Epithelial cell of proximal tubule (primary cell): ENCODE measurements at places on chromosomes 7 and 10.

DNA sequence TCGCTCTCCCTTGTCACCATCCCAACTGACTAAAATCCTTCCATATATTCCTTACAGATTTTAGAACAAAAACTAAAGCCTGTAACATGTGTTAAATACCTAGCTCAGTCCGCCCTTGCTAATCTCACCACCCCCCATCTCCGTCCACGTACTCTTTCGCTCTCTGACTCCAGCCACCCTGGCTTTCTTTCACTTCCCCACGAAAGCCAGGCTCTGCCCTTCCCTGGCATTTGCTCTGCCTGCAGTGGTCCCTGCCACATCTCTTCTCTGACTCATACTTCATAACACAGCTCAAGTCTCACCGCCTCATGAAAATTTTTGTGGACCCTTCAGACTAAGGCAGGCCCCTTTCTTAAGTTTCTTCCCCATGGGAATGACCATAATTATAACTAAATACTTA is 11.7 kb upstream of the GPAM start:
- DNase-seq, result no peak

DNA sequence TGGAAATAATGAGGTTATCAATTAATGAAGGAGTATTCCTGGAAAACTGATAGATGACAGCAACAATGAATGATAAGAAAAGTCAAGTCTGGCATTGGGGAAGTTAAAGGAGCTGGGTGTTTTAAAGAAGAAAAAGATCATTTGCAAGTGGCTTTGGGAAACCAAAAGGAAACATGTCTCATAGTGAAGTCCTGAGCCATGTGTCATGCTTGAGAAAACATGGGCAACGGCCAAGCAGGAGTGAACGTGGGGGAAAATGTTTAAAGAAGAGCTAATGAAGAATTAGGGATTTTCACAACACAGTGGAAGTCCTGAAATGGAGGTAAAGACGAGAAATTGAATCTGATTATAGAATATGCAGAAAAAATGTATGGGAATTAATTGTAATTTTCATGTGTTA is 1383.2 kb upstream of the CELF2 start:
- DNase-seq, result no peak

GRCh38 chr7:158076215-158076614 is 511.4 kb downstream of the PTPRN2 start:
- no peak for DNase-seq

DNA sequence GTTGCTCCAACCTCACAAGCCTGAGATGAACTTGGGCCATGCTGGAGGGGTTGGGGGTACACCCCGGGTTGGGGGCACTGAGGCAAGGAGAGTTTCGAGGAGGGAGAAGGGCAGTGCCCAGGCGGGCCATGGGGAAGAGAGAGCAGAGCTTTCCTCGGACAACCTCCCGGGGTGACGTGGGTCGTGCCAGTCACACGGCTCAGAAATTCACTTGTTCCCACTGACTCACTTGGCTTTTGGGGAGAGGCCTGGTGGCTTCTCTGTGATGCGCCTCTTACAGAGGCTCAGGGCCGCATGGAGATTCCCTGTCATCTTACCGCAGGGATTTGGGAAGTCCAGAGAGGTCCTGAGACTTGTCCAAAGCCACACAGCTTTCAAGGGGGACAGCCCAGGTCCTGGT is 2.9 kb downstream of the LAT2 start:
- DNase-seq, result no peak

DNA sequence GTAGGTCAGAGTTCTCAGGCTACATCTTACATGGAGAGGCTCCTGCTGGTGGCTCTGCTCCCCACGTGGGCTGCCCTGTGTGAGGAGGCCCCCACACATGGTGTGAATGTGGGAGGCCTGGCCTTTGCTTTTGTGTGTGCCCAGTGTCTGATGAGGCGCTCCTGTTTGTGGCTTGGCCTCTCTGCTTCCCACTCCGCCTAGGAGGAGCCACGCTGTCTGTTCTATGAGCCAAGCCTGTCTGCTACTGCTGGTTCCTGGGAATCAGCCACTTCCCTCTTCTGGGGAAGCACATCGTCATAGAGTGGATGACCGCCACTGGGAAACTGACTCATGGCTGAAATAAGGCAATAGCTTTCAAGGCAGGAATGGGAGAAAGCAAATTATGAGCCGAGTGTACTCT is 87.1 kb downstream of the CYP26A1 start:
- no peak for DNase-seq

DNA sequence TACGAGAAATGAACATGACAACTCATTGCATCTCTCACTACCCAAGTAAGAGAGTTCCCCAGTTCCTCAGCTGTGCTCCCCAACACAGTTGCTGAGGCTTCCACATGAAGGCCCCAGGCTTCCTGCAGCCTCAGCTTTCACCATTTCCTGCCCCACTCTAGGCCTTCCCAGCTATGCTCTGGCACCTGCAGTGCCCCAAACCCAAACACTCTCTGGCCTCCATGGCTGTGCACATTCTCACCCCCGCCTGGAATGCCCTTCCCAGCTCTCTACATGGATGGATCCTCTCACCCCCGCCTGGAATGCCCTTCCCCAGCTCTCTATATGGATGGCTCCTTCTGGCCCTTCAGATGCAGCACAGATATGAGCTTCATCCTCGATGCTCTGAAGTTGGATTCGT is 61.3 kb downstream of the KIAA1549 start:
- DNase-seq, result no peak

- no peak for DNase-seq
These were observed 335.0 kb downstream of the SFMBT2 start for GRCh38 chr10:7075851-7076250.

- DNase-seq, result no peak
These were observed 73.9 kb downstream of the NRP1 start for GRCh38 chr10:33260403-33261149.

DNA sequence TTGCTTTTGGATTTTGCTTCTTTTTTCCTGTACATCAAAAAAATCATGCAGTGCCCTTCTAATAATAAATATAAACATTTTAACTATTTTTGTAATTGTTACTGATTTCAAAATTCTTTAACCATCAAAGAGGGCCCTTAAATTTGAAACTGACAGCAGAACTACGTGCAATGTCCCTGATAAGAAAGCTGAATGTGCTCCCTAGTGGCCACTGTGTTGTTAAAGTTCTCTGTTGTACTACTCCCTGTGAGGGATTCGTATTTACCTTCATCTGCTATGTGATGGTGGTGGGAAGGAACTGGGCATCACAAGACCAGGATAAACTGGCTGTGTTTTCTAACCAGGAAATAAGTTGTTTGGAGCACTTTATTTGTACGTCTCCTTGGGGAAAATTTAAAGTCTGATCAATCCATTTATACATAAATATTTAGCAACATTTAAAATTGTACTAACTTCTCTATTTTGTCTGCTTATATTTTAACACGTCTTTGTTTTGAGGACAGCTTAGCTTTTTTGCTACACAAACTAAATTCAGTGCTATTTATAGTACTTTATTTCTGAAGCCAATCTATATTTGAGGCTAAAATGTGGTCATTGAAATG is 322.4 kb downstream of the HGF start:
- no peak for DNase-seq

DNA sequence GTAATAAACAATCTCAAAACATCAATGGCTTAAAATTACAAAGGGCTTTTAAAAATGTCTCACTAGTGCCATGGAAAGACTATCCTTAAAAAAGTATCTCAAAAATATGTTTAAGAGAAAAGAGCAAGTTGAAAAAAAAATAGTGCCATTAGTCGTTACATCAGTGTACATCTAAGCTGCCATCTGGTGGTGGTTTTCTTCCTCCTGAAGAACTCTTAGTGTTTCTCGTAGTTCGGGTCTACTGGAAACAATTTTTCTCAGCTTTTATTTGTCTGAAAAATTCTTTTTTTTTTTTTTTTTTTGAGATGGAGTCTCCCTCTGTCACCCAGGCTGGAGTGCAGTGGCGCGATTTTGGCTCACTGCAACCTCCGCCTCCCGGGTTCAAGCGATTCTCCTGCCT is 5.9 kb upstream of the GARIN1A start:
- DNase-seq, result no peak

GRCh38 chr10:36612436-36612835 is 513.0 kb upstream of the ANKRD30A start:
- no peak for DNase-seq

DNA sequence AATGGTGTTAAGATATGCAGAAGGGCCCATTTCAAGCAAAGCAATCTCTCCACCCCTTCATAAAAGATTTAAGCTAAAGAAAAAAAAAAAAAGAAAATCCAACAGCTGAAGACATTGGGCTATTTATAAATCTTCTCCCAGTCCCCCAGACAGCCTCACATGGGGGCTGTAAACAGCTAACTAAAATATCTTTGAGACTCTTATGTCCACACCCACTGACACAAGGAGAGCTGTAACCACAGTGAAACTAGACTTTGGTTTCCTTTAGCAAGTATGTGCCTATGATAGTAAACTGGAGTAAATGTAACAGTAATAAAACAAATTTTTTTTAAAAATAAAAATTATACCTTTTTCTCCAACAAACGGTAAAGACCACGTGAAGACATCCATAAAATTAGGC is 28.6 kb downstream of the PPP3CB start:
- no peak for DNase-seq

DNA sequence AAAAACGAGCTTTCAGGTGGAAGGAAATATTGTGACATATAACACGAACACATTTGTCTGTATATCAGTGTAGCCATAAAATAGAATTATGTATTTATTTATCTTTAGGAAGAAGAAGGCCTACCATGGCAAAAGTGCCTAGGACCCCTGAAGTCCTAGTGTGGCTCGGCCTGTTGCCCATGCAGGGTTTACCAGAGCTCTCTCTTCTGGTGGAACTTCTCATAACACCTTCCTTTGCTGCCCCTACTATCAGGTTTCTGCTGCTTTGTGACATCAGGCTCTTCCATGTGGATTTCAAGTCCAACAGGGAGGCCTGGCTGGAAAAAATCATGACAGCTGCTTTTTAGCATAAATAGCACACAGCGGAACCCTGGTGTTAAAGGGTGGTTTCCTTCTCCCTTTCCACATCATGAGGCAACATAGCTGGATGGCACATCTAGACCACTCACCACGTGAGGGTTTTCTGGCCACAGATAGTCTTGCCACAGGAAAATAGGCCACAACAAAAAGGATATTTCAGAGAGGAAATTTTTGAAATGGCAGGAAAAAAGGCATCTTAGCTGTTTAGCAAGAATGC is 44.8 kb upstream of the ADO start:
- no peak for DNase-seq

DNA sequence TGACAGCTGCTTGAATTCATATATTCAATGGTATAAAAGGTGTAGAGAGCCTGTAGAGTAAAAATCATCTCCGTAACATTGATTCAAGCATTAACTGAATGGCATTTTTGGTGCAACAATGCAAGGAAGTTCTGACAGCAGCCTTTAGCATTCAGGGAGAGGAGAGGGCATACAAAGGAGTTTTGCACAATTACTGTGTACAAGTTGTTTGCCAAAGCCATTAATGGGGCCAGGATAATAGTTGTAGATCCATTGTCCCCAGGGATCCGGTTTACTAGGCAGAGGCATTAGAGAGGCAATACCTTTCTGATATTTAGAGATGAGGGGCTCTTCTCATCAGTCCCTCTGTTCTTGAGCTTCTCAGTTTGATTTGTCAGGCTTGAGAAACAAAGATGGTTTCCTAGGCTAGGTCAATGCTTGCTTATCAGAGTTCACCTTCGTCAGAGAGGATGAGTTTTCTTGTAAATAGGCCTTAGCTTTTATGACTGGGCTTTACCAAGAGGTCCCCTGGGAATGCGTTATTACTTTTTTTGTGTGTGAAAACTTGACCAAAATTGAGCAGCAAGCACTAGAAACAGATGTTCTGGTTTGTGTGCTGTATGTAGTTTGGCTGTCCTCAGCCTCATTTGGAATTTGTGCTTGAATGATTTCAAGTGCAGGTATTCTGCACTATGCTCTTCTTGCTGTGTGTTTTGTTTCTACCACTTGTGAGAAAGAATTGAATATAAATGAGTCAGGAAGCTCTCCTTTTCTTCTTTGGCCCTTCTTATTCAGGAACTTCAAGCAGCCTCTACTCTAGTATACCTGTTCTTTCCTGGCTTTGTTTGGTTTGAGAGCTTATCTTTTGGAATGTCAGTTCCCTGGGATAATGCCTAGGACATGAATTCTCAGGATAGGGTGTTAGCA is 32.0 kb downstream of the SND1 start:
- no peak for DNase-seq

GRCh38 chr7:7792056-7792455 is 73.6 kb upstream of the RPA3 start:
- no peak for DNase-seq

GRCh38 chr7:87475359-87476178 is at the start of gene ABCB4:
Gene ABCB4, minus strand, starts transcription at chr7:87475680. Its CDS starts 215 bp downstream, at chr7:87475465.
- DNase-seq, result no peak

- no peak for DNase-seq
These were observed 276.5 kb upstream of the KLF6 start for GRCh38 chr10:4061441-4061951.

- DNase-seq, result no peak
These were observed 516.7 kb downstream of the ADRA2A start for GRCh38 chr10:111593578-111593977.

- DNase-seq, result no peak
These were observed 126.9 kb upstream of the KLF6 start for GRCh38 chr10:3911713-3912442.

GRCh38 chr7:7908622-7909145 is 59.9 kb upstream of the GLCCI1 start:
- DNase-seq, result no peak

DNA sequence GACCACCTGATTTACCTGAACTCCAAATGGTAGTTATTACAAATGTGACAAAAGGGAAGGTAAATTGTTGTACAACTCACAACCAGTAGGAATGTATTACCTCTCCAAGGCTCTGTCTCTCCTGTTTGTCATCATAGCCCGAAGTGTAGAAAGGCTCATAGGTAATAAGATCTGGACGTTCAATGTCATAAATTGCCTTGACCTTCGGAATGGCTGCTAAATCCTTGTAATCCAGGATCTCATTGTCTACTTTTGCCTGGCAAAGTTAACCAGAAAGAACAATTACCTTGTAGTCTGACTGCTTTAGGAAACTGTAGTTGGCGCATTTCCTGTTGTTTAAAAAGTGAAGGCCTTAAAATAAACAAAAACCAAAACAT is 68.6 kb upstream of the AFAP1L2 start:
- no peak for DNase-seq

DNA sequence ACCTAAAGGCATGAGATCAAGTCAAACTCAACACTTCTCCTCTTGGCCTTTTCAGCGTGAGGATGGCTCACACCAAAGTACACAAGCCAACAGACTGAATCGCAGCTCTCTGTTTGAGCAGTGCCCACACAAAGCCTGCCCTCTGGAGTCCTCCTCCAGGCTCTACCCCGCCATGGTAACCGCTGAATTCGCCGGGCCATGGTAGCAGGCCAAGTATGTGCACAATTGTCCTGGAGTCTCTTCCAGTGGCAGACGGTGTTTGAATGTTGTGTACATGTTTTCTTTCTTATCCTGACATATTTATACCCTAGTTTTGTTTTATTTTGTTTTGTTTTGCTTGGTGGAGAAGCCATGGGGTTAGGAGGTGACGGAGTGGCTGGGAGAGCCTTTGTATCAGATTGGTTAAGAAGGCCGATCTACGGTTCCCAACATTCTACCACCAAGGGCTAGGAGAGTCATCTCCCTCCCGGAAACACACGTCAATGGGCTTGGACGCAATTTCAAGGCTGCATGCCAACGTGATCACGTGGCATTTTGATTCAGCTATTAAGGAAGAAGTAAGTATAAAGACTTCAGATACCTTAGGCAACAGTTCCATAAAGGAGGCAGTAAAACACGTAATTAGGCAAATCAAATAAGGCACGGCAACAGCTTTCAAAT is 12.1 kb upstream of the SHH start:
- DNase-seq, result no peak
